Stimulated activated CD8-positive, alpha-beta memory T cell treated with anti-CD3 and anti-CD28 coated beads, Interleukin-2, amount 100 ng/mL, for 1 hour (primary cell): ENCODE measurements at places on chromosomes 1 and 21.

- DNase-seq: no peak
These were observed 216.4 kb downstream of the VAV3 start for GRCh38 chr1:107748531-107748930.

DNA sequence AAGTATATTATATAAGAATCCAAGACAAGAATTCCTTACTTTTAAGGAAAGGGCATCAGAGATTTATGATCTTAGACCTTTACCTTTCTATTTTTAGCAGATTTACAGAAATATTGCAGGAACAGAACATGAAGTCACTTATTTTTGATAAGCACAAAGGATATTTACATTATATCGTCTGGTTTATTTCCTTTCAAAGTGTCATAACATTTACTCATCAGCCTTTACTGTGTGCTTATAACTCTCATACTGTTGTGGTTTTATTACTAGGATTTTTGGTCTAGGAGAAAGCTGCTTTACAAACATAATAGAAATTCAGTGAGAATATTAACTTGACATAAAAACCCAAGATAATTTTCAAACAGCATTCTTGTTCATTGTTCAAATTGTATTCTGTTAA lies 47.6 kb downstream of the APP start:
- no peak for DNase-seq

- no peak for DNase-seq
These were observed 10.5 kb upstream of the SLAMF1 start for GRCh38 chr1:160657250-160657781.

DNA sequence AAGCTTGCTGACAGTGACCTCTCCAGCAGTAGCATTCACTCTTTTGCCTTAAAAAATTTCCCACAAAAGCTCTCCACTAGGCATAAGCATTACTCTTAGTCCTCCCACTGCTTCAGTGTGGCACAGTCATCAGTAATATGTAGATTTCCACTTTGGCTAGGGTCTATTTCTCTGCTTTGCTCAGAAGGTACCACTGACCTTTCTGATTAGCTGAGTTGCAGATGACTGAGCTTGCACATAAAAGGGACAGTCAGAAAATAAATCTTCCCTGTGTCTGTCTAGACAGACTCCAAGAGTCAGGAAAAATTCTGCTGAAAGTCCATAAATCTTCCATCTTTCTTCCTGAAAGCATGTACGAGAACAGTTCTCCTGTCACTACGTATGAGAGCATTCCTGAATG lies 56.6 kb upstream of the APP start:
- no peak for DNase-seq

GRCh38 chr1:184462155-184462554 lies 75.3 kb downstream of the C1orf21 start:
- DNase-seq: no peak

DNA sequence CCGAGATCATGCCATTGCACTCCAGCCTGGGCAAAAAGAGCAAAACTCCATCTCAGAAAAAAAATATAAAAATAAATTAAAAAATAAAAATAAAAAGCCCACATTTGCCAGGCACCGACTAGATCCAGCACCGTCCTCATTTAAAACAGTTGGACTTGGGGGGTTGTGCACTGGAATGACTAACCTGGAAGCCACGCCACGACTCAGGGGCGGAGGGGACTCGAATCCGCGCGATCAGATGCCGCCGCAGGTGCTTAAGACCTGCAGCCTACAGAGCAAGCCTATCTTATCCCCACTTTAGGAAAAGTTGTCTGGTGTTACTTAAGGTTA lies 38.5 kb downstream of the ZBTB8OS start:
- no peak for DNase-seq

- no peak for DNase-seq
These were observed 3.9 kb downstream of the LAMB3 start for GRCh38 chr1:209648346-209648745.

DNA sequence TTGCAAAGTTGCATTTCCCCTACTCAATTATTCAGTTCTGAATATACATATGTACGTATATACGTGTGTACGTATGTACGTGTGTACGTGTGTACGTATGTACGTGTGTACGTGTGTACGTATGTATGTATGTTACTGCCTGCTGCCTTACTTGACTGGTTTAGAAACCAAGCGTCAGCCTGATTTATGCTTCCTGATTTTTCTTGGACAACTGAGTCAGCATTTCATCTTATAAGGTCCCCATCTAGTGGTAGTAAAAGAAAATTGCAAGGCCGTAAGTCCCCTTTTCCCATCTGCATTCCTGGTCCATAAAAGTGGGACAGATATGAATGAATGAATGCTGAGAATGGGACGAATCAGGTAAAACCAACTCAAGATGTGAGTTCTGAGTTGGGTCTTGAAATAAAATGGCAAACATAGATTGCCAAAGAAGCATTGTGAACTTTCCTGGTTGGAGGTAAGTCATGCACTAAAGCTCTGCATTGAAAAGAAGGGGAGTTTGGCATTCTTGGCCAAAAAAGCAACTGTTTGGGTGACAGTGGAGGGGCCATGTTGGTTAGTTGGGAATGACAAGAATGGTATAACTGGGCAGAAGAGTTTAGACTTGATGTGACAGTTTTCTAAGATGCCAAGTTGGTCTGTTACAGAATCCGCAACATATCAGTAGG lies 76.4 kb upstream of the DNAH14 start:
- DNase-seq: no peak

- no peak for DNase-seq
These were observed 195.8 kb downstream of the TPR start for GRCh38 chr1:186179231-186179630.

- no peak for DNase-seq
These were observed 100.2 kb downstream of the HMCN1 start for GRCh38 chr1:185834371-185834905.

GRCh38 chr21:42200906-42201614 lies 17.9 kb upstream of the ABCG1 start:
- DNase-seq: no peak

- no peak for DNase-seq
These were observed 61.6 kb downstream of the ADAMTS1 start for GRCh38 chr21:26783466-26784195.

GRCh38 chr1:31503570-31503969 lies 72.7 kb upstream of the TINAGL1 start:
- DNase-seq: no peak

GRCh38 chr1:228989992-228990827 lies 254.9 kb downstream of the RHOU start:
- DNase-seq: no peak

GRCh38 chr1:155210314-155211104 lies 2.0 kb downstream of the MTX1 start:
- DNase-seq: no peak
